ENCODE measurements at places on chromosomes 2 and 18. TPM values are rescaled to one million over a fixed set of nuclear protein-coding genes. Genes with fewer than 3 reads are reported as not detected.

Gene DNAJC5G
- total RNA-seq, result 1.7 TPM

Gene ZBTB7C
- total RNA-seq, result 1.7 TPM

Gene TOGARAM2
- total RNA-seq, result 0.82 TPM

Gene FAHD2B
- total RNA-seq, result 21.6 TPM

Gene PSMA8
- total RNA-seq, result not detected

Gene FER1L5
- not detected for total RNA-seq

Gene PARD3B
- 42.5 TPM for total RNA-seq

Gene CKAP2L
- 0.54 TPM for total RNA-seq

Gene SPTBN1
- 169 TPM for total RNA-seq

- DNase-seq, result no peak
Observed at GRCh38 chr2:142582317-142582716, 295.1 kb upstream of the KYNU start.

DNA sequence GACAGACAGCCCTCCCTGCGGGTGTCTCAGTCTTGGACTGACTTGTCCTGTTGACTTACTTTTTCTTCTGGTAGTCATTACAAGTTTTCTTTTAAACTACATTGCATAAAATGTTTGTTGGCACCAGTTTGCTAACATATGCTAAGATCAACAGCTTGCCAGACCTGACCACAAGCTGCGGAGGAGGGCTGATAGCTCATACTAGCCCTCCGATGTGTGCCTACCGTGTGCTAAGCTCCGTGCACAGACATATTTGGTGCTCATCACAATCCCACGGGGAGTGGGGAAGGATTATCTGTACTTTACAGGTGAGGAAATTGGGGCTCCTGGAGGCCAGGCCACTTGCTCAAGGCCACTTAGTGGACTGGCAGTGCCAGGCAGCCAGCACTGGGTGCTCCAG lies 72.8 kb upstream of the YPEL5 start:
- DNase-seq, result no peak

DNA sequence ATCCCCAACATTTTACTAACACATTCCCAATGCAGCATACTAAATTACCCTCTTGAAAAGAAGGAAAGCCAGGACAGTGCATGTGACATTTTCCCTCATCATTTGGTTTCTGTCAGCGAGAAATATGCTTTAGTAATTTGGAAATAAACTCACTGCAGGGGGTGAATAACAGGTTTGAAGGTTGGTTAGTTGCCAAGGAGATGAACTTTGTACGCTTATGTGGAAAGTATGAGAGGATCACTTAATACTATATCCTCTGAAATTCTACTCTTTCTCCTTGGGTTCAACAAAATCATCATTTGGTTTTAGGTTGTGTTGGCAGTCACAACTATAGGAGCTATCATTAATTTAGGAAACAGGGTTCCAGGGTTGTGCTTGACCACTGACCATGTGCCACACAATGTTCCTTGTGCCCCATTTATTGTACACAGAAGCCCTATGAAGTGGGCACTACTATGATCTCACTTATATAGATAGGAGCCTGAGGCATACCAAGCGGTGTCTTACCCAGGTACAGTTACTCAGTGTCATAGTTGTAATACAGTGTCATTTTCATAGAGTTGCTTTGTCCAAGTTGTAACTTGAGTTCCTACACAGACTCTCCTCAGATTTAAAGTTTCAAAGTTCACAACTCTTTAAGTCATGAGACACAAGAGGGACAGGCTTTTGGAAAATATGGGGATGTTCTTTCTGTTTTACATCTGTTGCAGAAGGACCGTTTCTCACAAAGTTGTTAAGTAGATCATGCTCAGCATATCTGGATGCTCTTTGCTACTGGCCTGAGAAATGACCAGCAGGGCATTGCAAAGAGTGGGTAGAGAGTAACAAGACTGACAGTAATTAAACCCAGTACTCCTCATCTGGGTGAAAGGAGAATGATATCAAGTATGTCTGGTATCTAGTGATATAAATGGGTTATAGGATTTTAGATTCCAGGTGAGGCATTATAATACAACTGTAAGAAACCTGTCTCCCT lies 91.8 kb downstream of the MAP4K4 start:
- DNase-seq, result no peak

GRCh38 chr2:221780281-221780688 lies 208.2 kb upstream of the EPHA4 start:
- no peak for DNase-seq

- peak; percentile 48 for DNase-seq
Observed at GRCh38 chr2:239252393-239252792, 148.4 kb downstream of the HDAC4 start.

DNA sequence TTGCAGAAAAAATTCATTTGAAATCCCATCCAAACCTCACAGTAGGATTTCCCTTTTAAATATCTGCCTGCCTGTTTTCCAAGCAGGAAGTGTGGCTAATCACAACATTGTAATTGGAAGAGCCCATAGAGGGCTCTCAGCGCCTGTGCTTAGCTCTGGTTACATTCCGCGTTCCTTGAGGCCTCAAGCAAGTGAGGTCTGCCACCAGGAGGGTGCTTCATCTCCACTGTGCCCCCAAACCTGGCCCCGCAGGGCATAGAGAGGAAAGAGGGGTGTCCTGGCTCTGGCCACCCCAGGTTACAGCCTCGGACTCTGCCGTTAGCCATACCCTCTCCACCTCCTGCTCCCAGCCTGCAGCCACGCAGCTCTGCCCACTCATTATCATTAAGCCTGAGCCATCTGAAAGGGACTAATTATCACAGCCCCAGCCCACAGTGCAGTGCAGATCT lies 214.8 kb downstream of the SP3 start:
- DNase-seq, result no peak

- no peak for DNase-seq
Observed at GRCh38 chr2:341017-341542, 53.2 kb upstream of the ALKAL2 start.

DNA sequence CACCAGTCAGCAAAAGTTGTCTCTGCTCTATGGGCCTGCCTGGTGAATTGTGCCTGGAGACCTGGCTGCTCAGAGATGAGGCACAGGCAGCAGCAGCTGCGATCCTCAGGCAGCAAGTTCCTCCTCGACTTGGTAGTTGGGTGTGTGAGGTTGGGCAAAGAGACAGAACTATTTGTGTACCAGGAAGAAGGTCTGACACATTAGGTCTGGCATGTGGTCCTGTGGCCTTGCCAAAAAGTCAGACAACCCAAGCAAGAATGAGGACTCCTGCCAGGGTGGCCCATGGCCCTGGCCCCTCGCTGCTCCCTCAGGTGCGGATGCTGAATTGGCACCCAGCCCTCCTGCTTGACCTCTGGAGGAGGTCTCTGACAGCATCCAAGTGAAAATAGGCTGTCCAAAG lies 192.7 kb downstream of the DYSF start:
- DNase-seq, result peak; percentile 64

DNA sequence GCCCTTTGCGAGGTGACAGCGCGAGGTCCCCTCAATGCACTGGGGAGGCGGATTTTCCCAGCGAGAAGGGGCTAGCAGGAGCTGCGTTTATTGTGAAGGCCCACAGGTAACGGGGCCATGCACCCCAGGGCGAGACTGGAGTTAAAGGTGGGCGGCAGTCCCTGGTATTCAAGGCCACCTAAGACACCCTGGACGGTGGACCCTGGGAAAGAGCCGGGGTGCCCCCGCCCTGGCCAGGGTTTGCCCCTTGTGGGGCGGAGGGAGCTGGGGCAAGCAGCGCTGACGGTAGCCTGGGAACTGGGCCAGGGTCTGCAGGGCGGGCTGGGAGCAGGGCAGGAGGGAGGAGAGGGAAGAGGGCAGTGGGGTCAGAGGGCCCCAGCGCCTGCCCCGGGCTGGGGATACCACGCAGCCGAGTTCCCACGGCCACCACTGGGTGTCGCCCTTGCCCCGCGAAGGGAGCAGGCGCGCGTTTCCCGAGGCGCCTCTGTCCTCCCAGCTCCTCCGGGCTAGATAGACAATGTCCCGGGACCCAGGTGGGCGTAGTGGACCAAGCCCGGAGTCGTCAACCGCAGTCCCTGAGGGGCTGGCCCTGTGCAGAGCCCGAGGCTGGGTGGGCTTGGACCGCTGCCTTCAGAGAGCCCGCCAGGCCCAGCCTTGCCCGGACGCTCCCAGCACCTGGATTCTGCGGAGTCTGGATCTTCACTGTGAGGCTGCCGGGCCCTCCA lies 80.2 kb downstream of the SMAD4 start:
- peak; percentile 73 for DNase-seq

- DNase-seq, result no peak
Observed at GRCh38 chr2:71974846-71975245, 172.8 kb downstream of the CYP26B1 start.

DNA sequence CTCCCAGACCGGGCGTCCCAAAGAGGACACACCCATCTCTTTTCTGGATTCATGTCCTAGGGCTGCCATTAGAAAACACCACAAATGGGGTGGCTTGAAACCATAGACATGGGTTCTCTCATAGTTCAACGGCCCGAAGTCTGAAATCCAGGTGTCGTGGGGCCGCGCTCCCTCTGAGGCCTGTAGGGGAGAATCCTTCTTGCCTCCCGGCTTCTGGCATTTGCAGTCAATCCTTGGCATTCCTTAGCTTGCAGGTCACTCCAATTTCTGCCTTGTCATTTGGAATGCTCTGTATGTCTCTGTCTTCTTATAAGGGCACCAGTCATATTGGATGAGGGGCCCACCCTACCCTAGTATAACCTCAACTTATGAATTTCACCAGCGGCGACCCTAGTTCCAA lies 65.1 kb downstream of the CYB5A start:
- DNase-seq, result no peak

- DNase-seq, result no peak
Observed at GRCh38 chr2:1590596-1591460, 153.5 kb downstream of the PXDN start.

All from sigmoid colon (tissue), 7 donors.